Activated CD4-positive, alpha-beta T cell treated with anti-CD3 and anti-CD28 coated beads, Interleukin-2, amount 50 U/mL, for 4 hours (primary cell): ENCODE measurements at places on chromosomes 5 and 9.

DNA sequence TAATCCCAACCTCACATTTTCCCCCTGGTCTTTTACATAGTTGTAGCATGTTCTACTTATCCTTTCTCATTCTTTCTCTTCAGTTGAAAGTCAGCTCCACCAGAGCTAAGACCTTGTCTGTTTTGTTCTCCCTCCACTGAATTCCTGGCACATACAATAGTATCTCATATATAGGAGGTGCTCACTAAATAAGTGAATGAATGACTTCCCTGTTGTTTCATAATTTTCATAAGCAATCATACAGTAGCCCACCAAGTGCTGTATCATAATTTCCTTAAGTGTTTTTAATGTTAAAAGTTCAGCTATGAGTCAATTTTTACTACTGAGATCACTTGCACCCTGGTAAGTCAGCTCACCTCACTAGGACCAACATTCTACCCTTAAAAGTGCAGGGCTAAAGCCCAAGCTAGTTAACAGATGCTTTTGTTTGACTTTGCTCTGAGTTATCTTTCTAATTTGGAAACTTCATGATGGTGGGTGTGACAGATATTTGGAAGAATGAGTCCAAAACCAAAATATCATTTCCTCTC is 27.6 kb downstream of the TMEM245 start:
- no peak for DNase-seq

DNA sequence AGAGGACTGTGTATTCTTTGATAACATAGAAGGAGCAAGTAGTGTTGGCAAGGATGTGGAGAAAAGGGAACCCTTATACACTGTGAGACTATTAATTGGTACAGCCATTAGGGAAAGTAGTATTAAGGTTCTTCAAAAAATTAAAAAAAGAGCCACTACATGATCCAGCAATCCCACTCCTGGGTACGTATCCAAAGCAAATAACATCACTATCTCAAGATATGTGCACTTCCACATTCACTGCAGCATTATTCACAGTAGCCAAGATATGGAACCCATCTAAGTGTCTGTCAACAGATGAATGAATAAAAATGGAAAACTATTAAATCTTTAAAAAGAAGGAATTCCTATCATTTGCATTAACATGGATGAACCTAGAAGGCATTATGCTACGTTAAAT is 693.2 kb upstream of the RIOK2 start:
- no peak for DNase-seq

- no peak for DNase-seq
Measured at GRCh38 chr9:100525563-100525962, 52.3 kb upstream of the CAVIN4 start.

- no peak for DNase-seq
Measured at GRCh38 chr5:176652136-176652535, 4.9 kb downstream of the TSPAN17 start.

GRCh38 chr5:177524941-177525655 is 8.3 kb upstream of the DDX41 start:
- no peak for DNase-seq

- DNase-seq = no peak
Measured at GRCh38 chr9:136685790-136686533, 1.3 kb downstream of the AGPAT2 start.

GRCh38 chr9:17730899-17731298 is 152.0 kb downstream of the SH3GL2 start:
- DNase-seq = no peak

DNA sequence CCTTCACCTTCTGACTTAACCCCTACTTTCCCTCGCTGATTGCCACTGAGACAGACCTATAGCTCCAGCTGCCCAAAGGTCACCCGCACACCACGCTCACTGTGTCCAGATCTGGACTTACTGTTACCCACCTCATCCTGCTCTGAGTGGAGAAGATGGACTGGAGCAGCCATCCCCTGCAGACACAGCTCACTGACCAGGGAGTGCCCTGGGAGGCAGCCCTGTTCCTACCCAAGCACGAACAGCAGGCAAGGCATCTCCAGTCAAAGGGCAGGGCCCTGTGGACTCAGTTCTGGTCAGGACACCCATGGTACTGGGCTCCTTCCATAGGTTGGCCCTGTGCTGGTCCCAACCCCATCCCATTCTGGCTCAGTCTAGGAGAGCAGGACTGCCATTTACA is 9.5 kb upstream of the BARX1 start:
- no peak for DNase-seq

DNA sequence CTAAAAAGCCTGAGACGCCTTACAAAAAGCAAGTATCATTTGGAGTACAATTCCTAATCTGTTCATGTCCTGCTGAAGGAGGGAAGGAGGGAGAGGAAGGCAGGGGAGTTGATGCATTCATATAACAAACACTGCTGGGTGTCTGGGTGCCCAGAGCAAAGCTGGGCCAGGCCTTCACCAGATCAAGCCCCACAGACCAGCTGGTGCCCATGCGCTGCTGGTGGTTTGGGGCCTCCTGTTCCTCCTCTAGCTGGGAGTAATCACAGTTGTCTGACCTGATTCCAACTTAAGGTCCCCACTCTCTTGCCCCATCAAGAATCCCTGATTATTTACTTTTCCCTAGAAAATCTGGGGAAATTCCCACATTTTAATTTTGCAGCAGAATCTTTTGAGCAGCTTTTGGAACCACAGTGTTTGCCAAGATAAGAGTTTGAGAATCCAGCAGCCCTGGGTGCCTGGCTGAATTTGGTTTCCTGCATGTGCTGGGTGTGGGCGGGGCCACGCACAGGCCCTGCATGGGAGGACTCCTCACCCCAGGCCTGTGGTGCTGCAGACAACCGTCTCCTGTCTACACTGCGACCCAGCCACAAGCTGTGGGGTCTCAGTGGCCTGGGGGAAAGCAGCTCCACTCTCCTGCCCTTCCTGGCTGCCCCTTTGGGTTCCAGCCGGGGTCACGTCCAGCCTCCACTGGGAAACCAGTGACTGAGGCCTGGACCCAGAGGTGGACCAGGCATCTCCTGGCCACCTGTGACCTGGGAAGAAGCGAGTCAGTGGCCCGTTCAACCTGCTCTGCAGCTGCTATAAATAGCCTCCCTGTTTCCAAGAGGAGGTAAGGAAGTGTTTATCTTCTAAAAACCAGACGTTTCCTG is 47.5 kb downstream of the NEURL1B start:
- peak; percentile 11 for DNase-seq

DNA sequence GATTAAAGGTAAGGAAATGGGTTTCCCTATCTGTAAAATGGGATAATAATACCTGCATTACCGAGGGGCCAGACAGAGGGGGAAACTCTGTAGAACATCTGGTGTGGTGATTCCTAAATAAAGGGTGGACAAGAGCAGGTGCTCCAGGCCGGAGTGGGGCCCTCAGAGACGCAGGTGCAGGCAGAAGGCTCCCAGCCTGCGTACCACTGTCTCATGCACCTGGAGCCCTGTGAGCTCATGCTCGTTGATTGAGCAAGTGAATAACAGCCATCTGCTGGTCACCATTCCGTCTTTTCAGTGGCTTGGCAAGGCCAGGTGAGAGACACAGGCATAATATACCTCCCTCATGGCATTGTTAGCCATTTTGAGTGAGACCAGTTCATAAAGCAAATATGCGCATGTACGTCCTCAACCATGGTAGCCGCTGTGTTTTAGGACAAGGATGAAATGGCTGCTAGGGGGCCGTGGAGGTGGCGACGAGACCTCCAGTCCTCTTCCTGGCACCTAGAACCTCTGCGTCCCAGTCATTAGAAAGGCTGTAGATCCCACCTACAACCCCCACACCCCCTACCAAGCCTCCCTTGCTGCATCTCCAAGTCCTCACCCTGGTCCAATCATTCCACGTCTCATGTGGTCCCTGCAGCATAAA is 198.0 kb upstream of the MVB12B start:
- no peak for DNase-seq

GRCh38 chr9:95181835-95182234 is 135.7 kb downstream of the FANCC start:
- DNase-seq = no peak

- DNase-seq = no peak
Measured at GRCh38 chr9:13716601-13717321, 437.3 kb upstream of the MPDZ start.

- no peak for DNase-seq
Measured at GRCh38 chr9:130191749-130192120, 19.5 kb downstream of the NCS1 start.

DNA sequence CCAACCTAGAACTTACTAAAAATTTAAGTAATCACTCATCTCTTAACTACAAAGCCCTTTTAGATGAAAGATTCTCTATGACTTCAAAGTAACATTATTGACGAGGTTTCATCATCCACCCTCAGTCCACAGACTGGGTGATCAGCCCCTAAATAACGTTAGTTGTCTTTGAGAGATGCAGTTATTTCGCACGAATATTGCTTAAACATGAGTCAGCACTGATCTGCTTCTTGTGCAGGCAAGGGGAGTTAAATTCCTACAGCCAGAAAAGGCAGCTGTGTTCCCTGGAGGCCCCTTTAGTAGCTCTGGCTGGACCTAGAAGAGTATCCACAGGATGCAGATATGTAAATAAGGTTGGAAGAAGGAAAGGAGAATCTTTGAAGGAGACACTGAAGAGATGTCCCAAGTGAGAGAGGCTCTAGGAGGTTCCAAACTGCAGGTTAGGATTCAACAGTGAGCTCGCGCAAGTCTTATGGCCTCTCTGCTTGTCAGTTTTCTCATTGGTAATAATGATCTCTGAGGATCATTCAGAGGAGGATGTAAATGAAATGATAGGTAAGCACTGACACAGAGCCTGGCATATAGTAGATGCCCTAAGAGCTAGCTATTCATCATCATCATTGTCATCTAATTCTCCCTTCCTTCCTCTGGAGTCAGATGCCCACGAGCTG is 122.2 kb upstream of the MAN2A1 start:
- DNase-seq = no peak

GRCh38 chr5:6728011-6728794 is 15.0 kb downstream of the TENT4A start:
- DNase-seq = no peak

DNA sequence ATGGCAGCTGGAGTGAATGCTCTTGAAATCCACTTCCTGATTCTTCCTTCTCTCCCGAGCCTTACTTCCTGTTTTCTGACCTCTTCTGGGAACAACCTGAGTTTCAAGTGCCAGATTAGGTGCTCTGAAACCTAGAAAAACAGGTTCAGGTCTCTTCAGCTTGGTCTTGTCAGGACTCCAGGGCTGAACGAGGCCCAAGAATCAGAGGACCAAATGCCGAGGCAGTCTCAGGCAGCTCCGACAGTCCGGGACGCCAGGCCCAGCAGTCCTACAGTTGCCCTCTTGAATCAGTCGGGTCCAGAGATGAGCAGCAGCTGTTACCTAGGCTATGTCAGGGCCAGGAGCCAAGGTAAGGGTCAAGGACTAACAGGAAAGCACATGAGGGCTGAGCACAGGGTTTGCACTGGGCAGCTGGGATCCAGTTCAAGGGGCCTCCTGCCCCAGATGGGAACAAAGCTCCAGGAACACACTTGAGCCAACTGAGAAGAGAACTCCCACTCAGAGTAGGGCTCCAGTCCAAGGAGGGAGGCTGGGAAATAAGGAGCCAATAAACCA is 38.3 kb upstream of the ADRA1B start:
- no peak for DNase-seq

- DNase-seq = no peak
Measured at GRCh38 chr9:24071716-24072115, 245.7 kb upstream of the ELAVL2 start.

- no peak for DNase-seq
Measured at GRCh38 chr5:19904766-19905165, 83.2 kb downstream of the CDH18 start.

DNA sequence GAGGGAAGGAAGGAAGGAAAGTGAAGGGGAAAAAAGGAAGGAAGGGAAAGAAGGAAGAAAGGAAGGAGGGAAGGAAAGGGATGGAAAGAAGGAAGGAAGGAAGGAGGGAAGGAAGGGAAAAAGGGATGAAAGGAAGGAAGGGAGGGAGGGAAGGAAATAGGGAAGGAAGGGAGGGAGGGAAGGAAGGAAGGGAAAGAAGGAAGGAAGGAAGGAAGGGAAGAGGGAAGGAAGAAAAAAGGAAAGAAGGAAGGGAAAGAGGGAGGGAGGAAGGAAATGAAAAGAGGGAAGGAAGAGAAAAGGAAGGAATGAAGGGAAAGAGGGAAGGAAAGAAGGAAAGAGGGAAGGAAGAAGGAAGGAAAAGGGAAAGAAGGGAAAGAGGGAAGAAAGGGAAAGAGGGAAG is 136.9 kb downstream of the BARX1 start:
- no peak for DNase-seq

GRCh38 chr9:99954819-99955218 is 48.4 kb downstream of the STX17 start:
- no peak for DNase-seq

- no peak for DNase-seq
Measured at GRCh38 chr5:137667341-137667740, 68.5 kb downstream of the KLHL3 start.

- DNase-seq = no peak
Measured at GRCh38 chr9:101455656-101456240, 20.2 kb upstream of the ALDOB start.

DNA sequence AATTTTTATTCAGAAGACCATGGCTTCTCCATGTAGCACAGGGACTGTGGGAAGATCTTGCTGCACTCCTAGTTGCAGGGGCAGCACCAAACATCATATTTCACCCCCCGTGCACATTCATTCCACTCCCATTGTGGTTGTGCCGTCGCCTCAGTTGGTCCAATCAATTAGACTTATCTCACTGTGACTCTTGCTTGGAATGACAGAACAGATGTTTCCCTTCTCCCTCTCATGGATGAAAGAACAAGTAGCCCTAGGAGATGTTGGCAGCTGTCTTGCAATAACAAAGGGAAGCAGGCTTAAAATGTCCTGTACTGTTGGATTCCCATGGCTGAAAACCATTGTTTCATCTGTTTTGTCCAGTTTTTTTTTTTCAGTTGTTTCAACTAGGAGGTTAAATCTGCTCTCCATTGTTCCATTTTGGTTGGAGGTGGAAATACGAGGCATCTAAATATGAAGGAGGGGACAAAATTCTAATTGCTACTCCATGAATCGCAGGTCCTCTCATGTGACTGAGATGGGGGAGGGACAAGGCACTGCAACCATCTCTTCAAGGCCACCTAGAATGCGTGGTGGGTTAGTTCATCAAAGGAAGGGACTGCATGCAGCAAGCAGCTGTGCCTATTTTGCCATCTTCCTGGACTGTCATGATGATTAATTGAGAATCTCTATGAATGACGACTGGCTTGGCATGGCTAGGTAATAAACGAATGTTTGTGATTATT is 214.4 kb downstream of the NSG2 start:
- DNase-seq = no peak

DNA sequence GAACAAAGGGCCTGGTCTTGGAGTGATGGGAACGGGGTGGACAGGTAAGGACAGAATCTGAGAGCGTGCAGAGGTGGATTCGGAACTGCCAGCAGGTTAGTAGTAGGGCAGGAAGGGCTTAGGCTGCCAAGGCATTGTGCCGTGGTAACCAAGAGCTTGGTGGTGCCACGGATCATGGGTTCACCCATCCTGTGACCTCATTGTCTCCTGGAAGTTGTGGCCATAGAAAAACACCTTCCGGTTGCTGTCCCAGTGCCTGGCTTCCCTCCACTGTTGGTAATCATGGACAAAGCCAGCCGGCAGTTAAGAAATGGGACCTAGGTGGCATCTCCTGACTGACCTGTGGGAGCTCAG is 42.5 kb upstream of the CFAP157 start:
- no peak for DNase-seq

GRCh38 chr5:61817472-61818326 is 485.6 kb downstream of the ZSWIM6 start:
- no peak for DNase-seq
